IMR-90 (cell line): ENCODE measurements at places on chromosomes 7 and 10.
A peak's percentile ranks its signal among the peaks of the same experiment; 100 is the strongest.

DNA sequence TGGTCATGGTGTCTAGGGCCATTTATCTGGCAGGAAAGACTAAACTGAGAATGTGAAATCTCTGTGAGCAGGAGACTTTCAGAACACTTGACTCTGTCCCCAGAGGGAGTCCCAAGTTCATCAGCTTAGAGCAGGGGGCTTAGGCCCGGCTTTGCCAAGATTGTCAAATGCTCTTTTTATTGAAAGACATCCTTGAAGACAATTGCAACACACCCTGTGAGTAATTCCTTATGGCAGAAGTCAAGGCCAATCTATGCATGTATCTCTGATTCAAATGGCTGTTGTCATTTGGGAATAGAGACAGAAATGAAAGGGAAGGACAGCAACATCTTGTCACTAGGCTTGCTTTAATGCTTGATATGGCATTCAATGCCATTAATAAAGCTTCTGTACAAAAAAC is 33.7 kb downstream of the BAMBI start:
- no peak for DNase-seq

GRCh38 chr7:83640240-83640639 is 8.7 kb downstream of the SEMA3E start:
- no peak for DNase-seq

DNA sequence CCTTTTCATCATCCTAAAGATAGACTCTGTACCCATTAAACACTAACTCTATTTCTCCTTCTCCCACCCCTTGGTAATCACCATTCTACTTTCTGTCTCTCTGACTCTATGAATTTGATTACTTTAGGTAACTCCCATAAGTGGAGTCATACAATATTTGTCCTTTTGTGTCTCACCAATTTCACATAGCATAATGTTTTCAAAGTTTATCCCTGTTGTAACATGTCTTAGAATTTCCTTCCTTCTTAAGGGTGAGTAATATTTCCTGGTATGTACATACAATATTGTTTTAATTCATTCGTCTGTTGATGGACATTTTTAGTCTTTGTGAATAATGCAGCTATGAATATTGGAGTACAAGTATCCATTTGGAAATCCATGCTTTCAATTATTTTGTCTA is 50.9 kb upstream of the CDCA7L start:
- peak; percentile 15 for DNase-seq

DNA sequence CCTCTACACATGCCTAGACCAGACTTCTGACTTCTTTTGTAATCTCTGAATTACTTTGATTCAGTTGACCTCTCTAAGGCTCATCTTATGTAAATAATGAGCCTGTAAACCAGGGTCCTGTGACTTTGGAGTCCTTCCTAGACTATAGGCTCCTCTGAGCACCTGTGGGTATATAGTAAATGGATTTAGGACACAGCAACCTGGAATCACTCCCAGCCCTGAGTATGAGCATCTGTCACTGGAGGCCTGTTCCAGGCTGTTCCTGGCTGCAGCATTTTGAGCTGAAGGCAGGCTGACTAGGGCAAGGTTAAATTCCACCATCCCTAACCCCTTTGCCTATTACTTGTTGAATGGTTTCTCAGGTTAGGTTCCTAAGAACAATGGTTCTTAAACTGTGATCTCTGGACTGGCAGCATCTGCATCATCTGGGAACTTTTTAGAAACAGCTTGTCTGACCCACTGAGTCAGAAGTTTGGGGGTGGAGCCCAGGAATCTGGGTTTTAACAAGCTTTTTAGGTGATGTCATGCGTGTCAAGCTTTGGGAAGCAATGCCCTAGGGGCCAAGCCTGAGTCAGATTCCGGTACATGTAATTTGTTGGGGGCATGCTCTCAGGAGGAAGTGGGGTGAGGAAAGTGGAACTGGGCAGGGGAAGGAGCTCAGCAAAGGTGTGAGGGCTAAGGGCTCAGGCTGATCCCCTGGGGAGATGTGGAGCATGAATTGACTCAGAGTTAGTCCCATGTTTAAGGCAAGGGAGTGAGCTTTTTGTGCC is 28.2 kb downstream of the MINDY4 start:
- peak; percentile 93 for DNase-seq

- no peak for DNase-seq
These were observed 1241.7 kb downstream of the GATA3 start for GRCh38 chr10:9296190-9296589.

- DNase-seq: peak; percentile 80
These were observed 370.1 kb downstream of the PRPF18 start for GRCh38 chr10:13956826-13957225.

GRCh38 chr7:26784118-26784517 is 80.3 kb downstream of the SKAP2 start:
- DNase-seq: no peak

- DNase-seq: peak; percentile 22
These were observed 49.9 kb downstream of the NRCAM start for GRCh38 chr7:108406222-108406890.

- DNase-seq: no peak
These were observed 88.5 kb upstream of the LRRTM3 start for GRCh38 chr10:66837335-66837734.

DNA sequence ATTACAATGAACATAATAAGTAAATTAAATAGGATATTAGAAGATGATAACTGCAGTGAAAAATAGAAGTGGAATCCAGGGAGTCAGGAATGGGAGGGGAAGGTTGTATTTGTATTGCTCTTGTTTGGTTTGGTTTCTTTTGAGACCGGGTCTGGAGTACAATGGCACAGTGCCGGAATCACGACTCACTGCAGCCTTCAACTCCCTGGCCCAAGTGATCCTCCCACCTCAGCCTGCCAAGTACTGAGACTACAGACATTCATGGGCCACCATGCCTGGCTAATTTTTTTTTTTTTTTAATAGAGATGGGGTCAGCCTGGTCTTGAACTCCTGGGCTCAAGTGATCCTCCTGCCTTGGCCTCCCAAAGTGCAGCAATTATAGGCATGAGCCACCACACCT is 59.9 kb upstream of the LRRC4 start:
- peak; percentile 64 for DNase-seq

GRCh38 chr10:119488675-119489074 is 53.8 kb downstream of the RGS10 start:
- no peak for DNase-seq

DNA sequence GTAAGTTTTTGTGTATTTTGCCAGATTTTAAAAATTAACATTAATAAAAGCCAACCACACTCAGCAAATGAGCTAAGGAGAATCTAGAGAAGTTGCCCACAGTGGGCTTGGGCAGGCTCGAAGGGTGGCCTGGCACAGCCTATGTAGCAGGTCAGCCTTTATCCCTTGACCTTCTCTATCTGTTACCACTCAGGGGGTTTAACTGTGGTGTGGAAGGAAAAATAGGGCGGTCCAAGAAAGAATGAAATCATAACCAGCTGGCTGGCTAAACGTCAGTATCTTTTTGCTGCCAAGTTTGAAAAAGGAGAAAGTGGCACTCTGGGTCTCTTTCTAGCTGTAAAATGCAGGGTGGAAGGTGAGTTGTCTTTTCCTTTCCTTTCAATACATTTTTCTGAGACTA is 130.3 kb upstream of the ASAH2 start:
- DNase-seq: no peak

- peak; percentile 40 for DNase-seq
These were observed 104.1 kb upstream of the LAMB4 start for GRCh38 chr7:108234281-108234680.

GRCh38 chr10:50260791-50261281 is 9.5 kb upstream of the ASAH2 start:
- DNase-seq: peak; percentile 11

DNA sequence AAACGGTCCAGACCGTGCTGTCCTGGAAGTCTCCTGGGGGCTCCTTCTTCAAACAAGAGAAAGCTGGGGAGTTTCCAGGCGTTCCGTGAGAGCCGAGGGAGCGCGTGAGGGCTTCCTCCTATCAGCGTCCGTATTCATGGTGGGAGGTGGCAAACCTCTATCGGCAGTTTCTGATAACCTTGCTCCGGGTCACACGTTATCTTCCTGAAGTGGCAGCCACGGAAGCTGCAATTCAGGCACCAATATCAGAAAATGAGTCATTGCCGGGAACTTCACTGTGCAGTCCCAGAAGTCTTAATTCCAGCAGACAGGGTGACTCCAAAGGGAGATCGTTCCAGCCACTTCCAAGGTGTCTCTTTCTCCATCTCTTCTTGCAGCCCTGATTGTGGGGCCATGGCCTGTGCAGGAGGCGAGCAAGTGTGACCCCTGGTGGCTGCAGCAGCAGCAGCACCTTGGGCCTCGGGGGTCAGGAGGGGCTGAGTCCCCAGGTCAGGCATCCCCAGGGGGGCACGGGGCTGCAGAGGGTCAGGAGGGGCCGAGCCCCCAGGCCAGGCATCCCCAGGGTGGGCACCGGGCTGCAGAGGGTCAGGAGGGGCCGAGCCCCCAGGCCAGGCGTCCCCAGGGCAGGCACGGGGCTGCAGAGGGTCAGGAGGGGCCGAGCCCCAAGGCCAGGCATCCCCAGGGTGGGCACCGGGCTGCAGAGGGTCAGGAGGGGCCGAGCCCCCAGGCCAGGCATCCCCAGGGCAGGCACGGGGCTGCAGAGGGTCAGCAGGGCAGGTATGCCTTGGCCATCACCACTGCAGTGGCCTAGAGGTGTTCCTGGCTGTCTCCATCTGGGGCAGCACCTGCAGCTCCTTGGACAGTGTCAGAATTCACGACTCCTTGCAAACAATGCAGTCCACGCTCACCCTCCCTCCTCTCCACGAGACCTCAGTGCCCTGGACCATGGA is 538.7 kb downstream of the DNAJB6 start:
- no peak for DNase-seq

DNA sequence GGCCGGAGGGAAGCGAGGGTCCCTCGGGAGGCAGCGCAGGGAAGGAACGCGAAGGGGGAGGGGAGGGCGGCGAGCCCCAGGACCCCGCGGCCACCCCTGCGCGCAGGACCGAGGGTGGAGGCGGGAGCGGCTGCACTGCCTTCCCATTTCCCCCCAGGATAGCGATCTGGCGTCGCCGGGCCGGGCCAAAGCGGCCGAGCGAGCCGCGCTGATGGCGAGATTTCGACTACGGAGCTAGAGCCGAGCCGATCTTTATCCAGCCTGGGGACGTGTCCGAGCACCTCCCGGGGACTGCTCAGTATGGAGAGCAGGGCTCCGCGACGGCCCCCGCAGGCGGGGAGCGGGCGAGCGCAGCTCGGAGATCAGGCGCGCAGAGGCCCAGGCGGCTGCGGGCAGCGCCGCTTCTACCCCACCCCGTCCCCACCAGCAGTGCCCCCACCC is 590 bp upstream of the CRTAC1 start:
- DNase-seq: no peak

DNA sequence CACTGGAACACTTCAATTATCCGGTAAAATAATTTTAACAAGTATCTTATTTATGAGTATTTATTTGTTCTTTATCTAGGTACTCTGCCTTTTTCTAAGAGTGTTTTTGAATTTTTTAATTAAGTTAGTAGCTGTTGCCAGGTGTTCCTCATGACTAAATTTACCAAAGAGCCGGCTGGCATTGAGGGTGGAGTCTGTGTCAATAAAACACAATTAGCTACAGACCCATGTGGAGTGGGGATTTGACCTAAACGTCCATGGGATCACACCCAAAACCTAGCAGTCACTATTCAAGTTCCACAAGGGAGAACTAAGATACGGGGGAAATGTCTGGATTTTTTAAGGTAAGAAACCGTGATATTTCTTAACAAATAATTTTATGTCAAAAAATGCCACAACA is 9.8 kb downstream of the SLC16A12 start:
- no peak for DNase-seq

DNA sequence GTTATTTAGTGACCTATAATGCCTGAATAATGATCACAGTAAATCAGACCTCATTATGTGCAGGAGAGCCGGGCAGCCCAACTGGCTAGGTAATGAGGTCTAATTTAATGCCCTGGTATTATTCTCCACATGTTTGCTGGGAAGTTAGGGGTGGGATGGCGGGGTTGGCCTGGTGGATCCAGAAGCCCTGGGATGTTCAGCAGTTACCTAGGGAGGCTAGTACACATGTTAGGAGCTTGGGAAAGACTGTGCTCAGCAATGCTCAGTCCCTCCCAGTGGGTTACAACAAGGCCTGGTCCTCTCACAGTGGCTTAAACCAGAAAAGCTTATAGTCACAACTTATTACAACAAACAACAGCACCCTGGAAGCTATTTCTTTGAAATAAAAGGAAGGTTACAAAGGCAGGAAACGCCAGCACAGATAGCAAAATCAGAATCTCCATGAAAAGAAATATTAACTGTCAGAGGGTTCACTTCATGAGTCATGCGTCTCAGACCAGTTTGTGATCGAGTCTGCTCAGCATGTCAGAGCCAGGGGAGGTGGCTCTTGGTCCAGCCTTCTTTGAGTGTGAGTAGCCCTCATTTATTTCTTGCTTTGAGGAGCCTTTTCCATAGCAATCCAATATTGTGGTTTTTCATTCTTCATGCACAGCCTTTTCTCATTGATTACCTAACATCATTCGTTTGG is 418.6 kb upstream of the NPVF start:
- no peak for DNase-seq

GRCh38 chr7:83648464-83649241 is at the start of gene SEMA3E:
TSS of gene SEMA3E (minus strand) at chr7:83649139.
- peak; percentile 35 for DNase-seq

GRCh38 chr7:3955751-3956696 is 655.0 kb downstream of the SDK1 start:
- peak; percentile 65 for DNase-seq

DNA sequence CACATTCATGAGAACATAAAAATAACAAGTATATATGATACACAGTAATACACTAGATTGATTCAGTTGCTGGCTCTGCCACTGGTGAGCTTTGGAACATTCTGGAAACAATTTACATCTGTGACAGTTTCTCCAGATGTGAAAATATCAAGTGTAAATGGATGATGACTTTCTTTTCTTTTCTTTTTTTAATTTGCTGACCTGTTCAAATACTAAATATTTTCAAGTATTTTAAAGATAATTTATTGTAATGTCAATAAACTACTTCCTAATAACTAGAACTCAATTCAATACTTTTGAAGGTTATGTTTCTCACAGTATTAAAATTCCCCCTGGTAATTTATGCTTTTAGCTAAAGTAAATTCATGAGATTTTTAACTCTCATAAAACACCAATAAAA is 180.3 kb downstream of the CRPPA start:
- DNase-seq: no peak

DNA sequence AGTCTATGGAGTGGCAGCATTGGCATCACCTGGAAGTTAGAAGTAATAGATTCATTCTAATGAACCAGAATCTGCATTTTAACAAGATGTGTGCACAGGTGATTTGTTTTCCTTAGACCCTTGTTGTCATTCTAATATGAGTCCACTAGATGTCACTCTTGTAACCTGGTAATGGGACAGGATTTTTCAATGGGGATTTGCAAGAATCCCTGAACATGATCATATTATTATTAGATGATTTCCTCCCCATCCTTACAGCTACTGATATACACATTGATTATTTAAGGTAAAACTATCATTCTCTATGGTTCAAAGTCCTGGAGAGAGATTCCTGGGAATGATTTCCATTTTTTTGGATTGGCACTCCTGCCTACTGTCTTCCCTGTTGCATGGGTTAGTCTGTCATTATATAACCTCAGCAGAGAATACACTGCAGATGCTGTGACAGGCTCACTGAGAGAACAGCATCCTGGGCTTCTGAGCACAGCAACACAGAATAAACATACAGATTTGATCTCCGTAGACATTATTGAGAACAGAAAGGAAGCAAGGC is 194.9 kb downstream of the SUGCT start:
- peak; percentile 74 for DNase-seq

GRCh38 chr10:100908378-100908777 is 4.4 kb upstream of the SLF2 start:
- no peak for DNase-seq
